Anterior cingulate cortex (tissue), 58 donors: ENCODE measurements at places on chromosomes 3 and 15.

GRCh38 chr3:58077596-58078285, 69.5 kb downstream of the FLNB start:
- DNase-seq, result no peak

- no peak for DNase-seq
Measured at GRCh38 chr3:94453864-94454263, 391.0 kb downstream of the NSUN3 start.

DNA sequence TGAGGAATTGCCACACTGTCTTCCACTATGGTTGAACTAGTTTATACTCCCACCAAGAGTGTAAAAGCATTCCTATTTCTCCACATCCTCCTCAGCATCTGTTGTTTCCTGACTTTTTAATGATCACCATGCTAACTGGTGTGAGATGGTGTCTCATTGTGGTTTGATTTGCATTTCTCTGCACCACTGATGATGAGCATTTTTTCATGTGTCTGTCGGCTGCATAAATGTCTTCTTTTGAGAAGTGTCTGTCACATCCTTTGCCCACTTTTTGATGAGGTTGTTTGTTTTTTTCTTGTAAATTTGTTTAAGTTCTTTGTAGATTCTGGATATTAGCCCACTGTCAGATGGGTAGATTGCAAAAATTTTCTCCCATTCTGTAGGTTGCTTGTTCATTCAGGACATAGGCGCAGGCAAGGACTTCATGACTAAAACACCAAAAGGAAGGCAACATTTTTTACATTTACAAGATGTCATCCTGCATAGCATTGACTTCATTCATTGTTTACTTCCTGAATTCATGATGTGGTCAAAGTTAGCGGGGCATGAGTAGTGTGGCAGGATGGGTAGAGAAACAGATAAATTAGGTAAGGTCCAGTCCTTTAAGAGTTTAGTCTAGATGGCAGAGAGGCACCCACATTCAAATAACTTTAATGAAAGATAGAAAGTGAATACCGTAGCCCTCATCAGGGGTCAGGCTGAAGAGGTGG, 45.1 kb upstream of the LPP start:
- DNase-seq, result no peak

DNA sequence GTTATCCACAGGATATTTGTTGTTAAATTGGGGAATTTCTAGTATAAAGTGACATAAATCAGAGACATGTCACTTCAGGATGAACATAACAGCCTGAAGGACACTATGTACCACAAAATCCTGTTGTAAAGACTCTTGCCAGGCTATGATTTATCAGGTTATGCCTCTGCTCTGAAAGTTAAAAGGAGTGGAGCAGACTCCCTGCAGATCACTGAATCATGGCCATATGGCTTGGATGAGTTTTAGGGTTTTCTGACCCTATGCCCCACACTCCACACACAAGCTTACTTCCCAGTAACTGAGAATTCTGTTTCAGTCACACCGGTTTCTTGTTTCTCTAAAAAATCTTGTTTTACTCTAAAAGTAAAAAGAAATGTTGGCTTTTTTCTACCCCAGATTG, 869.4 kb downstream of the NAALADL2 start:
- DNase-seq, result no peak

- no peak for DNase-seq
Measured at GRCh38 chr3:28317438-28318022, 31.0 kb upstream of the ZCWPW2 start.
